G401 (cell line): ENCODE measurements at places on chromosomes 1 and 21. TPM values are rescaled to one million over a fixed set of nuclear protein-coding genes. Genes with fewer than 3 reads are reported as not detected.
A peak's percentile ranks its signal among the peaks of the same experiment; 100 is the strongest.

KRTCAP2 gene
- total RNA-seq: 177 and 223 TPM in 2 replicates

SPRR2E gene
- not detected in 2 replicates for total RNA-seq

DNAJC6 gene
- 1.4 and 2.5 TPM in 2 replicates for total RNA-seq

TMCO4 gene
- total RNA-seq: 10.1 and 12.6 TPM in 2 replicates

SLAMF1 gene
- total RNA-seq: not detected in 2 replicates

SLC19A1 gene
- 15.4 and 15.9 TPM in 2 replicates for total RNA-seq

GRCh38 chr1:28370239-28371009, 884 bp downstream of the PHACTR4 start:
- peak; percentile 41 for DNase-seq

GRCh38 chr1:231722356-231722755, 95.8 kb downstream of the DISC1 start:
- DNase-seq: no peak

- DNase-seq: no peak
These were observed 79.0 kb downstream of the SLC45A1 start for GRCh38 chr1:8396786-8397406.

- peak; percentile 93 for DNase-seq
These were observed 88.4 kb downstream of the SDCCAG8 start for GRCh38 chr1:243343970-243344937.

DNA sequence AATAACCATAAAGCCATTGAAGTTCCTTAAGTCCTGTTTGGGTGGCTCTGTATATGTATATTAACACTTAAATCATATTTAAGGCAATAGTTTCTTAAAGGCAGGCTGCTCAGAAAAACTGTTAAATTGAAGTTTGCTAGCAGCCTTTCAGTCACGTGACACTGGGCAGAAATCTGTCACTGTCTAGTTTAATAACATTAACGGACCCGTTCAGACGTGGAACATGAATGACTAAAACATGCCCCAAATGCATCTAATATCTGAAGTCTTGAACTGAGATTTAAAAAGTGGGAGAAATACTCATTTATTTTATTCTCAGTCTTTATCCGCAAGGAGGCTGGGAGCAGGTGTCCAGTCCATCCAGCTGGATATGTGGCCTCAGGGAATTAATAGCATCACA, 3.3 kb upstream of the SPATA1 start:
- DNase-seq: no peak

DNA sequence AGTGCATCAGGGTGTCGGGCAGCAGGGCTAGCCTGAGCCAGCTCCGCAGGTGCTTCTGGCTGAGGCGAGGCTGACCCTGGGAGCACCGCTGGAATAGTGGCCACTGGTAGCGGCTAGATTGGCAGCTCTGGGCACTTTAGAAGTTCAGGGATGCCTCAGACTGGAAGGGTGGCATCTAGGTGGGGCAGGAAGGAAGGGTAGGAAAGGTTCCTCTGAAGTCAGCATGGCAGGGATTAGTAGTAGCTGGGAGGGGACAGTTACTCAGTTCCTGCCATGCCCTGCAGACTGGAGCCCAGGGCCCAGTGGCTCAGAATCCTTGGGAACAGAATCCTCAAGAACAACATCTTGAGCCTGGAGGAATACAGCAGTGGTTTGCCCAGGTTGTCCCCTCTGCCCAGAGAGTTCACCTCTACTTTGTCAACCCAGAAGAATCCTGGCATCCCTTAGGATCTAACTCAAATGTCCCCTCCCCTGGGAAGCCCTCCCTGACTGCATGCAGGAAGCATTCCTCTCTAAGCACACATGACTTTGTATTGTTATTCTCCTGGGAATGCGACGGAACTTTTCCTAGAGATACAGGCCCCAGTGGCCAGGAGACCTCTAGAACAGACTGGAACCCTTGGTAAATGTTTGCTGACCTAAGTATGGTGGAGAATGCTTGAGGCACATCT, 39.5 kb upstream of the BCAR3 start:
- no peak for DNase-seq

GRCh38 chr1:232965124-232965911, 14.9 kb downstream of the NTPCR start:
- no peak for DNase-seq

GRCh38 chr1:155706139-155706538, 17.2 kb downstream of the DAP3 start:
- no peak for DNase-seq

DNA sequence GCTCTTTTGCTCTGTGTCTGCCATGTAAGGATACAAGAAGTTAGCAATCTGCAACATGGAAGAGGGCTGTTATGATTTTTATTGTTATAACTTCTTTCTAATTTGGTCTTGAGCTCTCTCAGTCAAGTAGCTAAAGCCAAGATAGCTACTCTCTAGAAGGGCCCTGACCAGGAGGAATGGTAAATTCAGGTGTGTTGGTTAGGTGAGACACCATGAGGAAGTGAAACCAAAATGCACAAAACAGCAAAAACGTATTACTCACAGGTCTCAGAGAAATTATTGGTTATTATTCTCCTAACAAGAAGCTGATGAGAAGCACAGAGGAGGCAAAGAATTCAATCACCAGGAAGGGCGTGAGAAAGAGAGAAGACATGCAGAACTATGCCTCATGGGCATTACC, 51.8 kb upstream of the INSL5 start:
- no peak for DNase-seq

- no peak for DNase-seq
These were observed 63.1 kb downstream of the KIF21B start for GRCh38 chr1:200960236-200960947.

- no peak for DNase-seq
These were observed 72.8 kb downstream of the MRPL37 start for GRCh38 chr1:54272772-54273091.

DNA sequence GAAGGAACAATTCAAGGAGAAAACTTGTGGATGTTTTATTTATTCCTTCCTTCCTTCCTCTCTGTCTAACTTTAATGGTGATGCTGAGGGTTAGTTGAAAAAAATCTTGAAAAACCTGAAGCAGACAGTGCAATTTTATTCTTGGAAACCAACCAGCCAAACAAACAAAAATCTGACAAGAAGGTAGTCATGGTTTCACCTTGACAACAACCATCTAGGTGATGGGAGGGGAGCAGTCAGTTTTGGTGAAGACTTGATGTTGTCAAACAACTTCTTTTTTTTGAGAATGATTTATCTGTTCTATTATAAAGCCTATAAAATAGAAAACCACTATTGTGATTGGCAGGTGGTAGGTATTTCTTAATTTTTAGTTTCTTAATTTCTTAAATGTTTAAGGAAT, 92.4 kb upstream of the GPR88 start:
- DNase-seq: no peak

GRCh38 chr1:191641420-191642260, 516.6 kb upstream of the RGS18 start:
- DNase-seq: no peak

DNA sequence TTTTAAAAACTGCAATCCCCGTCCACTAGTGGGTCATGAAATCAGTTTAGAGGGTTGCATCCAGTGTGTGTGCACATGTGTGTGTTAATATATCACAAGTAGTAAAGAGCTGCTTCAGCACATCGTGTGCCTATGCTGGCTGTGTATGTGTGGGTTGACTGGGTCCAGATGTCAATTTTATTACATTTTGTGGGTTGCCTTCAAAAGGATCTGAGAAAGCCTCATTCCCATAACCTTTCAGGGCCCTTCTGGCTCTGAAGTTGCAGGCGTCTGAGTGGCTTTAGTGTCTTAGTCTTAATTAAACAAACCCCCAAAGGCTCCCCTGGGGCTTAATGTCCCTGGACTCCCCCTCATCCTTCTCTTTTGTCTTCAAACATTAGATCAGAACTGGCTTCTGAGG, 19.8 kb downstream of the PLA2G2D start:
- DNase-seq: no peak

DNA sequence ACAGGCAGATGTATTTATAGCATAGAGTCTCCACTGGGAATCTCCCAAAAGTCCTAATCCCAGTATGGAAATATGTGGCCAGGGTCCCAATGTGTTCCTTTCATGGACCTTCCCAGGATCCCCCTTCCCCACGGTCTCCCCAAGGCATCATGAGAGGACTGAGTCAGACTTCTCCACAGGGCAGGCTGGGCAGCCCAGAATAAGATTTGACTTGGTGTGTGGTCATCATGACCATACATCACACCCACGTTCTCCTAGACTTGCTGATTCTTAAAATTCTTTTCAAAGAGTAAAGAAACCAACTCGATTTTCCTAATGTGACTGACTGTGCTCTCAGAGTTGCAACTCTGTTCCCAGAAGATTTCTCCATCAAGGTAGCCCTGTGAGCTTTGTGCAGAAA, 93.9 kb upstream of the CD34 start:
- DNase-seq: no peak
